ENCODE measurements at places on chromosomes 1 and 21. TPM values are rescaled to one million over a fixed set of nuclear protein-coding genes. Genes with fewer than 3 reads are reported as not detected.
A peak's percentile ranks its signal among the peaks of the same experiment; 100 is the strongest.

- no peak for DNase-seq
These were observed 9.2 kb upstream of the NBPF11 start for GRCh38 chr1:148161053-148161901.

- DNase-seq = no peak
These were observed 14.1 kb downstream of the CRP start for GRCh38 chr1:159700312-159700711.

GRCh38 chr1:167650269-167651160 is 20.5 kb downstream of the RCSD1 start:
- no peak for DNase-seq

GRCh38 chr21:18468790-18469189 is 65.2 kb upstream of the TMPRSS15 start:
- peak; percentile 90 for DNase-seq

GRCh38 chr1:240030236-240030635 is 61.4 kb upstream of the FMN2 start:
- no peak for DNase-seq

- DNase-seq = no peak
These were observed 37.4 kb downstream of the CHD5 start for GRCh38 chr1:6142734-6143133.

- DNase-seq = no peak
These were observed 14.8 kb downstream of the PI4KB start for GRCh38 chr1:151312411-151312810.

DNA sequence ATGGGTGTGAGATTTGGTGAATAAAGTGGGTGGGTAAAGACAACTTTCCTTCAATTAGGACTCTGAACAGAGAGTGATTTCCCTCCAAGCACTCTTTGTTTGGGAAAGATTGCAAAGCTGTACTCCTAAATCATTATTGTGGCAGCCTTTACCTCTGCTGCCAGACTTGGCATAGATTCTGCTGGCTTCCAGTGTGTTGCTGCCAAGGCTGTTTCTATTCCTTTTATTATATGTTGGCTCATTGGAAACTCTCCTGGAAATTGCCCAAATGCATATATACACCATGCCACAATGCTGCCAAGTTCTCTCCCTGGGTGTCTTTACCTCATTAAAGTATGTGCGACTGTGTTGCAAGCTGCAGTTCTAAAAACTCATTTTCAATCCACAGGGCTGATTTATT is 668.0 kb downstream of the MRPL39 start:
- no peak for DNase-seq

GRCh38 chr1:184954232-184954995 is 19.9 kb downstream of the NIBAN1 start:
- DNase-seq = no peak

- no peak for DNase-seq
These were observed 1288.3 kb upstream of the B3GALT2 start for GRCh38 chr1:194474701-194475100.

DNA sequence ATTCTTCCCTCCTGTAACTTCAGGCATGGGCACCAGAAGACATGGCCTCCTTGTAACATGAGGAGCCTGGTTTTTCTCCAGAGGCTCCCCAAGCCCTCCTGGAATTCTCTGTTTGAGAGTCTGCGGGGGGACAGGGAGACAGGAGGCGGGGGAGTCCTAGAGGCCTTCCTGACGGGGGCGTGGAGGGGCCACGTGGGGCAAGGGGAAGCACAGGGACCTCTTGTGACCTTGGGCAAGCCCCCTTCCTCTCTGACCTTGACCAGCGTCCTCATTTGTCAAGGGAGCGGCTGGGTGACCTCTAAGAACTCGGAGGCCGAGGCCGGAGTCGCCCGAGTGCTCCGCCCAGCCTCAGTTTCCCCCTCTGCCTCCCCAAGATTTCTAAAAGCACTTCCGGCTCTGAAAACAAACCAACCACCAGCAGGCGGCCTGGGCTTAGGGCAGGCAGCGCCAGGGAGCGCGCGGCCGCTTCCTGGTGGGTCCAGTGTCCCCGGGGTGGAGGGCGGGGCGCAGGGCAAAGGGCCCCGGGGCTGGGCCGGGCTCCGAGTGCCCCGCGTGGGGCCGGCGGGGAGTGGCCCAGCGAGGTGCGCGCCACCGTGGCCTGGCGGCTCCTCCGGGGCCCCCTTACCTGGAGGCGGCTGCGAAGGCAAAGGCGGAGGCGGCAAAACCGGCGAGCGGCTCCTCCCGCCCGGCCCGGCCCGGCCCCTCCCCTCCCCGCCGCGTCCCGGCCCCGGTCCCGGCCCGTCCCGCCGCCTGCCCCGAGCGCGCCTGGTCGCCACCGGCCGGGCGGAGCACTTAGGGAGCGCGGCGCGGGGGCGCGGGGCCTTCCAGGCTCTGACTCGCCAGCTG is at the start of gene TMCO4:
TMCO4 (minus strand) TSS at position 687 of the 846 bp plus-strand sequence. CDS start 19,158 bp downstream, outside the sequence.
- DNase-seq = peak; percentile 73

DNA sequence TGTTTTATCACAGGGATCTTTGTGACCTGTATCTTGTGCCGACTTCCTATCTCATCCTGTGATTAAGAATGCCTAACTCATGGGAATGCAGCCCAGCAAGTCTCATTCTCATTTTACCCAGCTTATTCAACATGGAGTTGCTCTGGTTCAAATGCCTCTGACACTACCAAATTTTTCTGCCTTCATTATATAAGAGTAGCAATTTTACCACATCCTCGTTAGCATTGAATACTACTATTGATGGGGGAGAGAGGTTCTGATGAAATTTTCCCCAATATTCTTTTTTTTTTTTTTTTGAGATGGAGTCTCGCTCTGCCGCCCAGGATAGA is 44.5 kb upstream of the PPIH start:
- DNase-seq = no peak

GRCh38 chr1:112388436-112388835 is 7.6 kb upstream of the CTTNBP2NL start:
- DNase-seq = no peak

GRCh38 chr21:37232274-37233018 is 34.7 kb downstream of the VPS26C start:
- DNase-seq = no peak

GRCh38 chr1:117499071-117499470 is 106.8 kb upstream of the TENT5C start:
- DNase-seq = no peak

DNA sequence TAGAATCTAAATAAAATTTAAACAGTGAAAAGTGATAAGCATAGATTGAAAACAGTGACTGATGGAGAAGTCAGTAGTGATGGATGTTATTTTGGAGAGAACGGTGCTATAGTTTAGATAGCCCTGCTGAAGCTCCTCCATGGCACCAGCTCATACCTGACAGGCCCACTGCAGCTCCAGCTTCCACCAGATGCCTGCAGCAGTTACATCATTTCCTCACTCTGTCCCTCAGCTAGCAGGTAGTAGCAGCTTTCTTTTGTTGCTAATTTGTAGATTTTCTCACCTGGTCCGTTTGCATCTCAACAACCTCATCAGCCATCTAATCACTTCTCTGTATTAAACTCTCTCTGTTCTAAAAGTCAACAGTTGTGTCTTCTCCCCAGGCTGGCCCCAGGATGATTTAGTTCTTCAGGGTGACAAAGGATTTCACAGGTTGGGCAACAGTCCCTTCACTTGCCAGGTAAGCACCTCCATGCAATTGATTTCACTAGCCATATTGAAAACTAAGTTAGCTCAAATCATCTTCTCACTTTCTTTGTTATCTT is 128.3 kb downstream of the LMX1A start:
- DNase-seq = no peak

DNA sequence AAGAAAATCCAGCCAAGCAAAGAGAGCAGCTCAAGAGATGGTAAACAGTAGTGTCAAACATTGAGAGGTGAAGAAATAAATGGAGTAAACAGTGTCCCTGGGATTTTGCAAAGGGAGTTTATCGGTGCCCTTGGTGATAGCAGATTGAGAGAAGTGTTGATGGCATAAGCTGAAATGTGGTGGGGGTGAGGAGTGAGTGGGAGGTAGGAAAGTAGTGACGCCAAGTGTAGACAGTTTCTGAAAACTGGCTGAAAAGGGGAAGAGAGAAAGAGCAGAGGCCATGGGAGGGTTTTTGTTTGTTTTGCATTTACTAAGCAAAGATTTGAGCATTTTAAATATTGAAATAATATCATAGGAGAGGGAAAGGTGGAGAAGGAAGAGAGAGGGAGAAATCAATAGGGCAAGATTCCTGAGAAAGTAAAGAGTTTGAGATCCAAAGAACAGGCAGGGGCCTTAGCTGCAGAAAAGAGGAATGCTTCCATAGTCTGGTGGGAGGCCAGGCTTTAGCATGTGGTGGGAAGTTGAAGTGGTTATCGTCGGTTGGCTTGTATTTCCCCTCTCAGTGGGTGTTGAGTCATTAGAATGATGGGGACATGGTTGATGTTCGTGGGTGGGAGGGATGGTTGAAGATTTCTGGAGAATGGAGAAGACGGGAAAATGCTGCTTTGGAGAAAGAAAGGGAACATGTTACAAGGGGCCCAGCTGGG is 26.8 kb upstream of the RASAL2 start:
- DNase-seq = no peak

- no peak for DNase-seq
These were observed 31.1 kb upstream of the IKBKE start for GRCh38 chr1:206439205-206439604.

Gene FCRL4
- total RNA-seq = not detected

Gene BEND5
- 11.6 TPM for total RNA-seq

Gene SPRR2F
- not detected for total RNA-seq

Gene ADGRL4
- total RNA-seq = 43.0 TPM

Gene COL16A1
- total RNA-seq = 29.0 TPM

Gene CA14
- total RNA-seq = 0.35 TPM

Gene MAEL
- total RNA-seq = 0.54 TPM

Gene TMEM269
- total RNA-seq = 0.22 TPM

Gene WDR26
- total RNA-seq = 77.5 TPM

Gene SERPINC1
- total RNA-seq = 0.41 TPM

Gene TSPAN2
- total RNA-seq = 9.9 TPM

Gene ACP6
- 43.6 TPM for total RNA-seq

Gene RBM11
- 3.3 TPM for total RNA-seq

Gene ZSWIM5
- total RNA-seq = 4.8 TPM

Gene CSMD2
- 0.47 TPM for total RNA-seq

Gene NPPA
- 0.50 TPM for total RNA-seq

Gene NT5C1A
- total RNA-seq = 2.0 TPM

Gene ICOSLG
- total RNA-seq = 10.2 TPM

Gene CELA3B
- not detected for total RNA-seq

Data from kidney (tissue), 22 donors.